ENCODE measurements at places on chromosomes 5 and 9.

GRCh38 chr5:53276825-53277224, 167.3 kb upstream of the MOCS2 start:
- no peak for DNase-seq

- DNase-seq: no peak
These were observed 593 bp downstream of the GM2A start for GRCh38 chr5:151253605-151253950.

DNA sequence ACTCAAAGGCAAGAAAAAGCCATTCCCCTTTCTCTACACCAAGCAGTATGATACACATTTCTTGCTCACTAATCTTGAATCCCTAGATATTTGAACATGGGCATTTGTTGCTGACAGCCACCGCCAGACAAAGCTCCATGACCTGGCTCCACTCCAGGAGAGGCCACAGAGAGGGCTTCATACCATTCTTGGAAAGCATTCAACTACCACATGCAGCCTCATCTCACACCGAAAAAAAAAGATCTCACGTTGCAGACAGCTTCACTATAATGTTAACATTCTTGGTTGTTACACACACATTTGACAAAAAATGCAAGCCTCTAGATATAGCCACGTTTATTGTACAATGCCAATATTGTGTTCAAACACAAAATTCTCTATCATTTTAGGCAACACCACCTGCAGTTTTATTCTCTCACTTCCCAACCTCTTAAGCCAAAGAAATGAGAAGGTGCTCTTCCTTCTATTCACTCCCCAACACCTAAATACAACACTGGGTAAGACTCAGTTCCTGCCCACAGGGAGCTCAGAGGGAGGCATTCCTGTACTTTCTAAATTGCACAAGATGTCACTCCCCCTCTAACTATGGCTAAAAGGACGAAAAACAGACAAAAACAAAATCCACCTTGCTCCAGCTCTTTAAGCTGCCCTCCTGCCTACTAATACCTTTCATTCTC, 222.4 kb downstream of the TSSK1B start:
- peak; percentile 59 for DNase-seq

DNA sequence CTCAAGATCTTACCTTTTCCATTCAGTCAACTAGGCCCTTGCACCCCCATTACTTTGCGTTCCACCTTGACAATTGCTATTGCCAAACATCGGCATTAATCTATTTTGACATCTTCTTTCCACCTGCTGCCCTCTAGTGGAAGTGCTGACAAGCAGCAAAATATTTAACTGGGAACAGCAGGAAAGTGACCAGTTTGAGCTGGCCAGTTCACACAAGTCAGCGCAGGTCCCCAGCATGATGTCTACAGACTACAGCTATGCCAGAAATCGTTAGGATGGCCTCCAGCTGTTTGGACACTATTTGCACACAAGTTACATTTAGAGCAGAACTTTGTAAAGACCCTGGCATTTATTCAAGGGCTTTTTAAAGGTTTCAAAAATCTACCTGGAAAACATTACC, 160.1 kb downstream of the GHR start:
- DNase-seq: peak; percentile 42

All from foreskin melanocyte (primary cell).